ENCODE measurements at places on chromosomes 3 and 15. TPM values are rescaled to one million over a fixed set of nuclear protein-coding genes. Genes with fewer than 3 reads are reported as not detected.

Gene SH3GL3
- not detected for total RNA-seq

Gene SAMMSON
- not detected for total RNA-seq

- H3K4me1 ChIP-seq: no peaks in the 10 kb centered on the region
- H3K4me3 ChIP-seq: no peak overlapping the region
- no peak overlapping the region for H3K27ac ChIP-seq
- DNase-seq: no peak
- no peaks in the 10 kb centered on the region for H3K27me3 ChIP-seq
- no peaks in the 10 kb centered on the region for H3K36me3 ChIP-seq
Observed at GRCh38 chr3:70855149-70855548, 542.7 kb upstream of the MDFIC2 start.

DNA sequence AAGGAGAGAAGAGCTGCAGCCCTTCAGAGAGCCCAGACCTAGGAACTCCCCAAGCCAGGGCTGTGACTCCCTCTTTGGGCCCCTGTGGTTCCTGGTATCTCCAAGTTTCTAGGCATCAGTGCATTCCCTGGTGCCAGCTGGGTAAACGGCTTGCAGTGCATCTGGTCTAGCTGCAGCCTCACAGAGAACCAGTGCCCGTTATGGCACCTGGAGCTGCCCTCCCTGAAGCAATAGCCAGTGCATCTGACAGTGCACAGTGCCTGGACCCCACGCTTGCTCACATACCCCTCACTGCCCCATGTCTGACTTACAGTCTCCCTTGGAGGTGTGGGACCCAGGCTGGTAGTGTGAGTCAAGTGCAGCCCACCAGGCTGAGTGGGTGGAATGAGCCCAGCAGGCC, 52.1 kb downstream of the LSAMP start:
- H3K36me3 ChIP-seq: no peaks in the 10 kb centered on the region
- no peaks in the 10 kb centered on the region for H3K27me3 ChIP-seq
- DNase-seq: no peak
- no peaks in the 10 kb centered on the region for H3K4me1 ChIP-seq

DNA sequence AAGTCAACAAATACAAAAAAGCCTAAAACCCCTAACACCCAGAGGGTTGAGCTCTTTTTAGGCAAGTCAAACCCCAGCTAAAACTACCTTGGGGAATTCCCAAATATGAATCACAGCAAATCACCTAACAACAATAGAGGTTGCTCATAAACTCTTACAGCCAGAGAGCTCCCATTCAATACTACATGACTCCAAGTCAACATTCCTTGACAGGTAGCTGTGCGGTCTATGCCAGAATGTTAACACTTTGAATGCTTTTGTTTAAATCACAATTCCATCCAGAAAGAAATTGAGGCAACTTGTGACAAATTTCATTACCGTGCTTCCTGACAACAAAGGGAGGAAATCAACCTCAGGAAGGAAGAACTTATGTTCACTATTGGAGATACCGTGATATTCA, 7.5 kb upstream of the UACA start:
- no peak for DNase-seq
- H3K27me3 ChIP-seq: peaks cover 2% of the 10 kb centered on the region
- no peak overlapping the region for H3K4me3 ChIP-seq
- peaks cover 2% of the 10 kb centered on the region for H3K4me1 ChIP-seq
- no peak overlapping the region for H3K27ac ChIP-seq
- H3K36me3 ChIP-seq: no peaks in the 10 kb centered on the region

Gene GTF2E1
- total RNA-seq: 10.9 TPM

DNA sequence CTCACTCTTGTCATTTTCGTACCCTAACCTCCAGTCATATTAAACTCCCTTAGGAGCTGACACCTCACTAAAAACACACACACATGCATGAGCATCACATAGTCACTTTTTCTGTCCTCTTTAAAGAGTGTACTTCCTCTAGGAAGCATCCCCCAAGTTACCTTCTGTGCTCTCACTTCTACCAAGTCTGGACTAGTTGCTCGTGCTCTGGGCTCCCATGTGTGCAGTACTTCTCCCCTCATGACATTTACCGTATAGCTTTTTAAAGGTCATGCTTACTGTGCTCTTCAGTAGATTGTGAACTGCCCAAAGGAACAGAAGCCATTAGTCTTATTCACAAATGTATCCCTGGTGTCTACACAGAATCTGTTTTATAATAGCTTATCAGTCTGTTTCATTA, 42.0 kb downstream of the CRYBG3 start:
- H3K4me3 ChIP-seq: no peak overlapping the region
- H3K27me3 ChIP-seq: no peaks in the 10 kb centered on the region
- no peaks in the 10 kb centered on the region for H3K4me1 ChIP-seq

- no peaks in the 10 kb centered on the region for H3K27me3 ChIP-seq
- peak overlapping the region; percentile 51 for H3K4me3 ChIP-seq
- H3K27ac ChIP-seq: peak overlapping the region; percentile 83
- peak; percentile 60 for DNase-seq
Observed at GRCh38 chr3:152205097-152205593, 63.6 kb upstream of the MBNL1 start.

DNA sequence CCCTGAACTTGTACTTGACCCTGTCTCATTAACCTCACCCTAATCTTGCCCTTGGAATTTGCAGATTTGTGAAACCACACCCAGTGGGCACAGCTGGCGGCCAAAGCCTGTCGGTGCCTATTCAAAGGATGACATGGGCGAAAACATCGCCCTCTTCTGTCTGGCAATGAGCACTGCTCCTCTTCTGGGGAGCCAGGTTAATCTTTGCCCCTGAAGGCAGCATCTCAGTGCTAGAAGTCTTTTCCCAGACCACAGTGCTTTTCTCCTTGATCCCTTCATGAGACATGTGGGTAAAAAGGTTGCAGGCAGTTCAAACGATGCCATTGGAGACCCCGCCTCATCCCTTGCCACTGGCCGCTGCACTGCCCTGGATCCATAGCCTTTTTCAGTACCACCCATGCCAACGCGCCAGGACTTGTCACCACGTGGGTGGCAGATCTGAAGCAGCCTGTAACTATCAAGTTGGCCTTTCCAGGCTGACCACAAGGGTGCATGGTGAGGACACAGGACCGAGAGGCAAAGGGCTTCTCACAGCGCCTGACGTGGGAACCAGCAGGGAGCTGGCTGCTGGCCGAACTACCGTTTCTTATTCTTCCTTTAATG, 6.5 kb upstream of the DNASE1L3 start:
- no peak overlapping the region for H3K27ac ChIP-seq
- peak; percentile 81 for DNase-seq
- no peaks in the 10 kb centered on the region for H3K36me3 ChIP-seq
- peaks cover 23% of the 10 kb centered on the region for H3K4me1 ChIP-seq

GRCh38 chr15:55230953-55231352, 34.2 kb upstream of the RSL24D1 start:
- no peaks in the 10 kb centered on the region for H3K27me3 ChIP-seq
- no peak for DNase-seq
- H3K4me1 ChIP-seq: peaks cover 4% of the 10 kb centered on the region
- H3K36me3 ChIP-seq: peaks cover 30% of the 10 kb centered on the region
- no peak overlapping the region for H3K4me3 ChIP-seq

DNA sequence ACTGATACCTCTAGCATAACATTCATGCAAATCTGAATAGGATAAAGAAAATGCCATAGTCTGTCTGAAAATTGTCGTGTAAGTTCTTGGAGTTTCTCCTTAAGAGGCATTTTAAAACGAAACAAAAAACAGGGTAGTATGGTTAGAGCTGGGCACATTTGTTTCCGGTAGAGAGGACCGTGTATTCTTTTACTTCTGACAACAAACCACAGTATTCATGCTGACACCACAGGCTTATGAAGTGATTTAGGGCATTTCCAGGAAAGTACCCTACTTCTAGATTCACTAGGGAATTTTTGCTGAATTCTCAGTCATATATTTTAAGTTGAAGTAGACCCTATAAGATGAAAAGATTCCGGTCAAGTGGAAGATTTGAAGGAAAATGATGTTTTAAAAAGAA, 541.3 kb downstream of the UNC13C start:
- H3K36me3 ChIP-seq: no peaks in the 10 kb centered on the region
- H3K27me3 ChIP-seq: no peaks in the 10 kb centered on the region
- H3K4me1 ChIP-seq: peaks cover 3% of the 10 kb centered on the region
- no peak overlapping the region for H3K4me3 ChIP-seq
- peak; percentile 27 for DNase-seq
- peak overlapping the region; percentile 24 for H3K27ac ChIP-seq

Gene PLA2G4F
- not detected for total RNA-seq

Gene CLRN1
- total RNA-seq: not detected

DNA sequence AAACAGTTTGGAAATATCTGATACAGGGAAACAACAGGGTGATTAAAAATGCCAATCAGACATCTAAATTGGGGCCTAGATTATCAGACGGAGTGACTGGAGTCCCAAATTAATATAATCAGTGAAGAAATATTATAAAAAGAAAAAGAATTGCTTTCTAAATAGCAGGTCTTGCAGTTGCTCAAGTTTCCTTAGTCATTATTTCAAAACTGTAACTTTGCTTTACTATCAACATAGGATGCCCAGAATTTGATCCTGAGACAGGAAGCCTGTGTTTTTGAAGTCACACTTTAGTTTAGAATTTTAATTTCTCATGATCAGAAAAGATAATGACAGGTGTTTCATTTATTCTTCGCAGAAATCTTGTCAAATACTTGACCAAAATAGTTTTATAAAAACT, 105.9 kb downstream of the IL1RAP start:
- no peak overlapping the region for H3K4me3 ChIP-seq
- peaks cover 2% of the 10 kb centered on the region for H3K4me1 ChIP-seq
- H3K27ac ChIP-seq: no peak overlapping the region
- H3K36me3 ChIP-seq: no peaks in the 10 kb centered on the region

Gene SLC9C1
- total RNA-seq: not detected

Measured in natural killer cell (primary cell).